Colonic mucosa (tissue), 4 donors: ENCODE measurements at places on chromosomes 1 and 21. TPM values are rescaled to one million over a fixed set of nuclear protein-coding genes. Genes with fewer than 3 reads are reported as not detected.

DNA sequence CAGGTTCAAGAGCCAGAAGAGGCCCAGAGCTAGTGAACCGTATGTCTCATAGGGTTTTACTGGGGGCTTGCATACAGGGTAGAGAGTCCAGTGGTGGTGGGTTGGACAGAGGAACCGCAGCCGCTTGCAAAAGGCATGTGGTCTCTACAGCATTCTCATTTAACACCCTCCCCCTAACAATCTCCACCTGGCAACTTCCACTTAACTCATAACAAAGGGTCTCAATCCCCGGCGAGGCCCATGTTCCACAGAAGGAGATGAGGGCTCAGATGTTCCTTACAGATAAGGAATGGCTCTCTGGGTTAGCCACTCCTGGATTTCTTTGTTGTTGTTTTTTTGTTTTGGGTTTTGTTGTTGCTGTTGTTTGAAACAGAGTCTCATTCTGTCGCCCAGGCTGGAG is 106.1 kb downstream of the APP start:
- DNase-seq, result no peak

GRCh38 chr1:61434276-61434675 is 290.7 kb downstream of the TM2D1 start:
- no peak for DNase-seq

- peak; percentile 68 for DNase-seq
Measured at GRCh38 chr1:72283307-72284083, 1.2 kb upstream of the NEGR1 start.

DNA sequence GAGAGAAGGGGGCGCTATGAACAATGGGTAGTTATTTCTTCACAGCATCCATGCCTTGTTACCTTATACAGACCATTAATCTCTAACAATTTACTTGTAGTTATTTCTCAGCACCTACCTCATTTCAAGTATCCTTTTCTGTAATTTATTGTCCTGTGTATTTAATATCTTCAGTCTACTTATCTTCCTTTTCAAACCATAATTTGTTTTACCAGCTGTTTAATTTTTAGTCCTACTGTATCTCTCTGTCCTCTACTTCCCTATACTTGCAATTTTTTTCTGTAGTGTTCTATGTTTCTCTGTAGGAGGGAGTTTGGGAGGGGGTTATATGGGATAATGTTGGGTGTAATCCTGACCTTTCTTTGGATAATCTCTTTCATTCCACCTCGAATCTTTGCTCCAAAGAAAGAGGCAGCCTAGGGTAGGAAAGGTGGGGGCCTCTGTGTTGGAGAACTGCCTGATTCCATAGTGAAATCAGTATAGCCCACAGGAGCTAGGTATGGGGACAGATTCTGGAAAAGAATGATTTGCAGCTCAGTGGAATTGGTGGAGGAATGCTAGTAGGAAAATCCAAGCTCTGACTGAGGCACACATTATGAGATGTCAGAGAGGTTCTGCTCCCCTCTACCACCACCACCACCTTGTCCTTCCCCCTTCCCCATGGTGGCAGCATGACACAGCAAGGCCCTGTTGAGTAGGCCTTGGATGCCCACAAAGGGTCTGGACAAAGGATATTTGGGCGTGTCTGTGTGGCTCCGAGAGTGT is 642 bp downstream of the MLLT11 start:
- no peak for DNase-seq

DNA sequence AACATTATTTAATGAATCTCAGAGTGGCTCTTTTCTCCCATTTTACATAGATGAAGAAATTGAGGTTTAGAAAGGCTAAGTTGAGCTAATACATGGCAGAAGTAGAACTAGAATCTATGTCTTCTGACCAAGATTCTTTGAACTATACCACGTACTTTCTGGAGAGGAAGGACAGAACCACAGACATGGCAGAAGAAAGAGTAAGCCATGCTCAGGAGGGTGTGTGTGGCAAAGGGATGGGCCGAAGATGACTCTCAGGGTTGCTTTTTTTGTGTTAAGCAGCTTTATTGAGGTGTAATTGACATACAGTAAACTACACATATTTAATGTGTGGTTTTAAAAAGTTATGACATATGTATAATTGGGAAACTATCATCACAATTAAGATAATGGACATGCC is 69.5 kb downstream of the PEX14 start:
- DNase-seq, result no peak

AIRE gene
- not detected for total RNA-seq

ARV1 gene
- 29.3 TPM for total RNA-seq
